ENCODE measurements at places on chromosomes 1 and 21.

- DNase-seq, result no peak
Measured at GRCh38 chr1:18719786-18720451, 89.3 kb downstream of the PAX7 start.

GRCh38 chr1:58809325-58810010, 25.6 kb upstream of the JUN start:
- no peak for DNase-seq

- no peak for DNase-seq
Measured at GRCh38 chr1:12600880-12601633, 17.0 kb downstream of the DHRS3 start.

GRCh38 chr1:218717575-218717974, 372.4 kb downstream of the TGFB2 start:
- DNase-seq, result no peak

GRCh38 chr1:44239961-44240371, 26.7 kb downstream of the DMAP1 start:
- DNase-seq, result no peak

DNA sequence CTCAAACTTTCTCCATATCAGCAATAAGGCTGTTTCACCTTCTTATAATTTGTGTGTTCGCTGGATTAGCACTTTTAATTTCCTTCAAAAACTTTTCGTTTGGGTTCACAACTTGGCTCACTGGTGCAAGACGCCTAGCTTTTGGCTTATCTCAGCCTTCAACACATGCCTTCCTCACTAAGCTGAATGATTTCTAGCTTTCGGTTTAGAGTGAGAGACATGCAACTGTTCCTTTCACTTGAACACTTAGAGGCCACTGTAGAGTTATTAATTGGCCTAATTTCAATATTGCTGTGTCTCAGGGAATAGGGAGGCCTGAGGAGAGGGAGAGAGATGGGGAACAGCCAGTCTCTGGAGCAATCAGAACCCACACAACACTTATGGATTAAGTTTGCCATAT, 41.2 kb upstream of the IFNLR1 start:
- no peak for DNase-seq

DNA sequence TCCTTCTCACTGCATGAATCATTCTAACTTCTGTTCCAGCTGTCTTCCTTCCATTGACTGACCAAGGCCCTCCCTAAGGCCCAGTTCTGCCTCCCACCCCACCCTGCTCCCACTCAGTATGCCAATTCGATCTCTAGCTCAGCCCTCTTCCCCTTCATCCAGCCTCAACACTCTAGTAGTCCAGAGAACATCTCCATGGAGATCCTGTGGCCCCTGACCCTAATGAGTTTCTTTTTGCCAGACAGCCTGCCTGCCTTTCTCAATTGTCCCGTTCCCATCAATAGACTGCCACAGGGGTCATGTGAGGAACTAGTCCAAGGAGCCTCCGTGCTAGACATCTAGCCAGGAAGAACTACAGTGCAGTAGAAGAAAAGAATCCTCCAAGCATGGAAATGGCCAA, 26.4 kb downstream of the RRAGC start:
- no peak for DNase-seq

DNA sequence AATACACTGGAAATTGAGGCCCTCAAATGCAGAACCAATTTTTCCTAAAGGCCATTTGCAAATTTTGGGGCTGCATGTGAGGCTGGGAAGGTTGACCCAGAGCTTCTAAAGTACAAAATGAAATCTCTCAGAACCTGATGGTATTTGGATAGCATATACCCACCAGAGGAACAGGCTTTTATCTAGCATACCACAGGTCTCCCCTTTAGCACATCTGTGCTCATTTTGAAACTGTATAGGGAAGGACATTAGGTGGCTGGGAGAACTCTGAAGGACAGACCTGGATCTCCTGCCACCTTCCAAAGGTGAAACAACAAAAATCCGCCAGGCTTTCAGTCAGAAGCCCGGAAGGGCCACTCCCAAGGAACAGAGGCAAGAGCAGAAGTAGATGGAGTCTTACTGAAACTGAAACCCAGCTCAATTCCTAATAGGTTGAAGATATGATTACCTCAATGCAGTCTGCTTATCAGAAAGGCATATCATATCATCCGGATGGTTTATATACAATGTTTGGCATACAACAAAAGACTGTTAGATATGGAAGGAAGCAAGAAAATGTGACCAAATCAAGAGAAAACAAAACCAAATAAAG, 11.6 kb downstream of the CD55 start:
- no peak for DNase-seq

- DNase-seq, result no peak
Measured at GRCh38 chr1:59438058-59438560, 141.2 kb downstream of the FGGY start.

GRCh38 chr1:33086384-33086850, 5.5 kb downstream of the AZIN2 start:
- no peak for DNase-seq

DNA sequence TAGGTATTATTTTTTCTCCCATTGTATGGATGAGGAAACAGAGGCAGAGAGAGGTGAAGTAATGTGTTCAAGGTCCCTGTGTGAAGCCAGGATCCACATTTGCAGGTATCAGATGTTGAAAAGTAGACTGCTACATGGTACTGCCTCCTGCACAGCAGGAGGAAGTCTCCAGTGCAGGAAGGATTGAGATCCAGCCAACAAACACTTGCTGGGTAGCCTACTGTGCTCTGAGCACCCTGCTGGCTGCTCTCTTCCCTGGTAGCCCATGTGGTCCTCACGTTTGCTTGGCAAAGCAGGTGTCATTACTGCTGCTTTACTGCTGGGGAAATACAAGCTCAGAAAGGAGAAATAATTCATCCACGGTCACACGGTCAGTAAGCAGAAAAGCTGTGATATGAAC, 21.3 kb upstream of the GRIK3 start:
- DNase-seq, result no peak

DNA sequence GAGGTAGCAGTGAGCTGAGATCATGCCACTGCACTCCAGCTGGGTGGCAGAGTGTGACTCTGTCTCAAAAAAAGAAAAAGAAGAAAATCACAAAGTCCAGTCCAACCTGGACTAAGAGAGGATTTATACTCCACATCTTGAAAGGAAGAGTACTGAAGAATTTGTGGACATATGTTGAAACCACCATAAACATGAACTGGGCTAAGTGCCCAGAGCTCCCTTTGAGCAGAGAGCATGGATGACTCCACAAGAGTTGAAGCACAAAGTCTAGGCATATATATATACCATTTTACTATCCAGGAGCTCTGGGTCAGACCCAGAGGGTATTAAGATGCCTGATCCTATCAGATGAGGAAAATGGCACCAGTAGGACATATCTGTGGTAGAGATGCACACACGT, 86.6 kb downstream of the OMA1 start:
- no peak for DNase-seq

- no peak for DNase-seq
Measured at GRCh38 chr1:171984850-171985485, 143.7 kb downstream of the DNM3 start.

- no peak for DNase-seq
Measured at GRCh38 chr1:118097622-118098348, 87.2 kb downstream of the SPAG17 start.

DNA sequence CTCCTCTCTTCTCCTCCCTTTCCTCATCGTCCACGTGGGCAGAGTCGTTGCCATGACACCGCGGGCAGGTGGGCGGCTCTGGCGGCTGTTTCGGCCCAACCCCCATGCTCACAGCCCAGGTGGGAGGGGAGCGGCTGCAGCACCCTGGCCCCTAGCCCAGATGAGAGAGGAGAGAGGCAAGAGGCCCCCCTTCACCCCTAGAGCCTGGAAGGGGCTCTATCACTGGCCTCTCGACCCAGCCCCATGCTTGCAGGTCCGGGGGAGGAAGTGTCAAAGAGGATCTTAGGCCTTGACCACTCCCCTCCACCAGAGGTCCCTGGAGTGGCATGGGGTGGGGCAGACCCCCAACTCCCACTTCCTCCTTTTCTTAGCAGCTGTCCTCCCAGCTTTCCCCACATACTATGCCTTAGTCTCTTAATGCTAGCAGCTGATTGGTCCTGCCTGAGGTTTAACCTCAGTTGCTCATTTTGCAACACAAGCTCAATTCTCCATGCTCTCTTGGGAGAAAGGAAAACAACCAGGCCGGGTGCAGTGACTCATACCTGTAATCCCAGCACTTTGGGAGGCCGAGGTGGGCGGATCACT, 10.4 kb downstream of the DLGAP3 start:
- no peak for DNase-seq

GRCh38 chr1:3330771-3331245, 123.7 kb upstream of the ARHGEF16 start:
- no peak for DNase-seq

- no peak for DNase-seq
Measured at GRCh38 chr1:106836708-106837107, 219.8 kb upstream of the PRMT6 start.

DNA sequence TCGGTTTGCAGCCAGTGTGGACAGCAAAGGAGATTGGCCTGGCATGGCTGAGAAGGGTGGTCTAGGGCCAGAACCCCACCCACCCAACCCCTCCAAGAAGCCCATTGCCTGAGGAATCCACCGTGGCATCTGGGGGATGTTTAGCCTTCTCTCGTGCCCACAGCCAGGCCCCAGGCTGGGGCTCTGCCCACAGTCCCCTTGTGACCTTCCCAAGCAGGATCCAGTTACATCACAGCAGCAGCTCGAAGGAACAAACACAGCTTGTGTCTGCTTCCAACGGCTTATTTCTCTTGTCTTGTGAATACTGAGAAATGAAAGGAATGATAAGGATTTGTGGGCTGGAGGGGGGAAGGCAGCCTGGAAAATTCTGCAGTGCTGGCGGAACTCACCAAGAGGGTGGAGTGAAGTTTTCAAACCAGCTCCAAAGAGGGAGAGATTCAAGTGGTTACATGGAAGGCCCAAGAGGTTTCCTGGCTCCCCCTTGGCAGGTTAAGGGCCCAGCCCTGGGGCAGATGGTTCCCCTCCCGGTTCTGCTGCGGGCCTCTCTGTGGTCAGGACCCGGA, 61.6 kb downstream of the DHRS3 start:
- no peak for DNase-seq

DNA sequence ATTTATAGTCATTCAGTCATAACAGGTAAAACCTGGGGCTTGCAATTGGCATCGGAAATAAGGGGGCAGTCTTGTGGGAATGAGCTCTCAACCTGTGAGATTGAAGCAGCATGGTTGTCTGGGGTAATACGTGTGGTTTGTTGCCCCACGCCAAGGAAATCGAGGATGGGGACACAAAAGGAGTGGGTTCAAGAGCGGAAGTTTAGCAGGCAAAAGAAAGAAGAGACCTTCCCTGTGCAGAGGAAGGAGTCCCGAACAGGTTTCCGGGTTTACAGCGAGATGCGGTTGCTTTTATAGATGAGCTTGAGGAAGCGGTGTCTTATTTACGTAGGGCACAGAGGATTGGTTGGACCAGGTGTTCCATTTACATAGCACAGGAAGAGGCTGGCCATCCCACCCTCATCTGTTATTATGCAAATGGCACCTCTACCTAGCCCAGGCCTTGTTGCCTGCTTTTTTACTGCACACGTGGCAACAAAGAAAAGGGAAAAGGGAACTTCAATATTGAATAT, 37.3 kb downstream of the IFNAR1 start:
- DNase-seq, result no peak

- DNase-seq, result no peak
Measured at GRCh38 chr1:23562137-23562876, 3.0 kb upstream of the ID3 start.

DNA sequence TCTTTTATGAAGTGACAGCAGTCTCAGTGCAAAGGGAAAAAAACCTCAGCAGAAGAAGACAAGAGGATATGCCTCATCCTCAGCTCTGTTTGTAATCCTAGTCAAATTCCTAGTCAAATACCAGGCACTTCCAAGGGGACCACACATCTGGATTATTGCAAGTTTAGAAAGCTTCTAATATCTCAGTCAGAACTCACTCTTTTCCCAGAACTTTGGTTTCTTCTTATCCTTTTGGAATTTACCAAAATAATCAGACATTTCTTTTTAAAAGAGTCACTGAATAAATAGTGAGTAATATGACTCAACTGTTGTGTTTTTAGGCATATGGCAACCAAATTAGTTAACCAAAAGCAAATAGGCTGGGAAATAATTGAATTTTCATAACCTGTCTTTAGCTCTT, 47.8 kb downstream of the PRRX1 start:
- no peak for DNase-seq

DNA sequence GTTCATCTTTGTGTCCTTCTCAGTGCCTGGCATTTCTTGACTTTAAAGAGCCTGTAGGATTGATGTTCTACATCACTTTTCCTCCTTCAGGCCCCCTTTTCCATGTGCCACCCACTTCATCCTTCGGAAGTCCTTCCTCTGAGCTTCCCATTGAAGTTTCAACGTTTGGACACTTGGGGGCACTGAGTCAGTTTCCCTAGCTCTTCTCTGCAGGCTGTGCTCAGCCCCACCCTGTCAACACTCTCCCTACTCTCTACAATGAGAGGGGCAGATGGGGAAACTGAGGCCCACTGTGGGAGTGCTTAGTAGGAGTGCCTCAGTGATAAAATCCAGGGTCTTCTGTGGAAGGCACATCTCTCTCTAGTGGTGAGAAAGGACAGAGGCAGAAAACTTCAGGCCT, 11.9 kb downstream of the KCNJ10 start:
- DNase-seq, result no peak
